ENCODE measurements at places on chromosomes 3 and 15. TPM values are rescaled to one million over a fixed set of nuclear protein-coding genes. Genes with fewer than 3 reads are reported as not detected.

The C3orf62 gene
- 6.3 TPM for polyA plus RNA-seq

The AGTR1 gene
- 6.6 TPM for polyA plus RNA-seq

The ASB14 gene
- polyA plus RNA-seq = 0.13 TPM

The SUCNR1 gene
- polyA plus RNA-seq = not detected

The GASK1A gene
- polyA plus RNA-seq = 2.2 TPM

The DPPA4 gene
- polyA plus RNA-seq = not detected

The SLITRK3 gene
- 2.3 TPM for polyA plus RNA-seq

The IL17RE gene
- 0.42 TPM for polyA plus RNA-seq

The GPR149 gene
- polyA plus RNA-seq = not detected

The LMAN1L gene
- not detected for polyA plus RNA-seq

The FSTL1 gene
- 1.7 TPM for polyA plus RNA-seq

The SNURF gene
- polyA plus RNA-seq = 19.7 TPM

The FBXO40 gene
- 0.84 TPM for polyA plus RNA-seq

The PPARG gene
- not detected for polyA plus RNA-seq

The FRMD5 gene
- polyA plus RNA-seq = 14.7 TPM

The NR1I2 gene
- polyA plus RNA-seq = 0.31 TPM

The FAM162A gene
- polyA plus RNA-seq = 434 TPM

The ZNF502 gene
- polyA plus RNA-seq = 2.6 TPM

The JAGN1 gene
- 73.1 TPM for polyA plus RNA-seq

The ARGFX gene
- polyA plus RNA-seq = not detected

The HES1 gene
- 8.4 TPM for polyA plus RNA-seq

The TRH gene
- polyA plus RNA-seq = not detected

The GOLGA6L22 gene
- polyA plus RNA-seq = not detected

The ATP10A gene
- 0.11 TPM for polyA plus RNA-seq

The CSTA gene
- polyA plus RNA-seq = not detected

The RLBP1 gene
- not detected for polyA plus RNA-seq

The TMEM108 gene
- 68.5 TPM for polyA plus RNA-seq

The CKMT1B gene
- polyA plus RNA-seq = 92.8 TPM

Measured in Purkinje cell (primary cell).